ENCODE measurements at places on chromosomes 12 and 14. TPM values are rescaled to one million over a fixed set of nuclear protein-coding genes. Genes with fewer than 3 reads are reported as not detected.

DNA sequence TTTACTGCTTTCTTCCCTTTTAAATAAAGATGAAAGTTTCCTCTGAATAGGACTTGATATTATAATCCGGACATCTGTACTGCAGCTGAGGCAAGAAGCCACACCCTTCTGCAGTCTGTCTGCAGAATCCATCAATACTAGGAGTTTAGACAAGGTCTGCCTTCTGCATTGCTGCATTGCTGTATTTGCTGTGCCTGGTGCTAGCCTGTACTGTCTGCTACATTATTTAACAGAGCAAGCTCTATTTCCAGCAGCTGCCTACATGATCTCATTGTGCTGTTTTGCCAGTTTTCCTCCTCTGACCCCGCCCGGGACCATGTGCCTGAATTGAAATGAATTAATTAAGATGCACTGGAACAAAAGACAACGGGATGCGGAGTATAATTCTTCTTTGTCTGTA is 1.7 kb downstream of the TUBA1A start:
- DNase-seq, result peak; percentile 59

DNA sequence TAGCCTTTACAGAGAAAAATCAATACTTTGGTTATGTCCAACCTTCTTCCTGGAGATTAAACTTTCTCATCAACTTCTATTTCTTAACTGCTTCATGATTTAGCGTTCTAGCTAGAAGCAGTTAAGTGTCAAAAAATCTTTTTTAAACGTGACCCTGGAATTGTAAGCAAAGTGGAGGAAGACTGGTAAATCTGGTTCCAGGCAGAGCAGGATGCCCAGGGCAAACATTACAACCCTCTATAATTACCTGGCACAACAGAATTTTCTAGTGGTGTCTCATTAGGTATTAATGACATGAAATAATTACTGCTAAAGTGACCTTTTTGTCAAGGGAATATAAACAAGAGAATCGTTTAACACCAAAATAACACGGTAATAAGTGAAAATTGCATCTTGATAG is 320.8 kb downstream of the MED13L start:
- no peak for DNase-seq

- no peak for DNase-seq
Observed at GRCh38 chr12:65896743-65897142, 72.5 kb downstream of the HMGA2 start.

GRCh38 chr12:113301811-113302210 is 33.1 kb downstream of the SLC8B1 start:
- no peak for DNase-seq

- DNase-seq, result no peak
Observed at GRCh38 chr12:47686645-47687240, 19.1 kb downstream of the RPAP3 start.

GRCh38 chr14:63474111-63474510 is 69.1 kb downstream of the PPP2R5E start:
- DNase-seq, result no peak

- no peak for DNase-seq
Observed at GRCh38 chr14:69527635-69528034, 43.1 kb downstream of the PLEKHD1 start.

GRCh38 chr12:59075141-59075540 is 154.8 kb upstream of the LRIG3 start:
- DNase-seq, result no peak

GRCh38 chr12:13981990-13982389 is 588 bp upstream of the GRIN2B start:
- DNase-seq, result no peak

DNA sequence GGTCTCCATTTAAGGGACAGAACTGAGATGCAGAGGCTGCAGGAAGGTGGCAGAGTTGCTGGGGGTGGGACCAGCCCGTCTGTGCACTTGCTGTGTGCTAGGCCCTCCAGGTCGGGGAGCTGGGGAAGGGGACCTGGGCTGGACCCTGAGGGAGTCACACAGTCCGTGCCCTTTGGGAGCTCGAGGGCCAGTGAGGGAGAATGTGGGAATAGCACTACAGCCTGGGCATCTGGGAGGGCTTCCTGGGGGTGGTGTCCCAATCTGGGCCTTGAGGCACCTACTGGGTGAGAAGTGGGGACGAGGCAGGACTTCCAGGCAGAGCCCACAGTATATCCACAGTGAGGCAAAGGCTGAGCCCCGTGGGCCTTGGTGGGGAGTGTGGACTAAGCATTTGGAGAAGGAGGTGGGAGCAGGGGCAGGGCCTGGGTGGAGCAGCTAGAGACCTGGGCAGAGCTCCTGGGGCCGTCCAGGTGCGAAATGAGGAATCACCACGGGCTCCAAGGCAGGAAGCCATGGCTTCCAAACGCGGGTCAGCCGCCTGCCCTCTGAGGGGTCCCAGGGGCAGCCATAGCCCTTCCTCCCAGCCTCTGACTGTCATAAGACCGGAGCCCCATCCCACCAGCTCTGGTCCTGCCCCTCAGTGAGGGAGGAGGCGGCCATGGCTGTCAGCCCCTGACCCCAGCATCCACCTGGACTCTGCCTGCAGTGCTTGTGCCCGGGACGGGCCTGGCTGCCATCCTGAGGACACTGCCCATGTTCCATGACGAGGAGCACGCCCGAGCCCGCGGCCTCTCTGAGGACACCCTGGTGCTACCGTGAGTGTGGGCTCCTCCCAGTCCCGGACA is 6.6 kb downstream of the ASPG start:
- DNase-seq, result peak; percentile 16

OSBPL8 gene
- polyA plus RNA-seq, result 5.5 TPM

GPHN gene
- polyA plus RNA-seq, result 16.0 TPM

RPL10L gene
- not detected for polyA plus RNA-seq

CAND1 gene
- 12.9 TPM for polyA plus RNA-seq

All from right cardiac atrium (tissue), 5 donors.